SK-MEL-5 (cell line): ENCODE measurements at places on chromosomes 1 and 21. TPM values are rescaled to one million over a fixed set of nuclear protein-coding genes. Genes with fewer than 3 reads are reported as not detected.
A peak's percentile ranks its signal among the peaks of the same experiment; 100 is the strongest.

PCBP3 gene
- total RNA-seq, result not detected in 2 replicates

EXO1 gene
- 34.6 and 38.6 TPM in 2 replicates for total RNA-seq

DNA sequence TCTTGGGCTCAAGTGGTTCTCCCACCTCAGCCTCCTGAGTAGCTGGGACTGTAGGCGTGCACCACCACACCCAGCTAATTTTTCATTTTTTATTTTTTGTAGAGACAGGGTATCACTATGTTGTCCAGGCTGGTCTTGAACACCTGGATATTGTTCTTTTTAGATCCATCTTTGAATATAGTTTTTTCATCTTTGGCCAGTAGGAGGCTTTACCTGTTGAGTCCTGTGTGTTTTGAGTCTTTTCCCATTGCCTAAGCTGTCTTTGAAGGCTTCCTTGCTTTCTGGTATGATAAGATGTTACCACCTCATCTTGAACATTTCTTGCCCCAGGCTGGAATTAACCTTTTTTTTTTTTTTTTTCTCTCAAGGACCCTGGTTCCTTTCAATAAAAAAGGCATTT lies 387.8 kb upstream of the RUNX1 start:
- DNase-seq, result no peak

DNA sequence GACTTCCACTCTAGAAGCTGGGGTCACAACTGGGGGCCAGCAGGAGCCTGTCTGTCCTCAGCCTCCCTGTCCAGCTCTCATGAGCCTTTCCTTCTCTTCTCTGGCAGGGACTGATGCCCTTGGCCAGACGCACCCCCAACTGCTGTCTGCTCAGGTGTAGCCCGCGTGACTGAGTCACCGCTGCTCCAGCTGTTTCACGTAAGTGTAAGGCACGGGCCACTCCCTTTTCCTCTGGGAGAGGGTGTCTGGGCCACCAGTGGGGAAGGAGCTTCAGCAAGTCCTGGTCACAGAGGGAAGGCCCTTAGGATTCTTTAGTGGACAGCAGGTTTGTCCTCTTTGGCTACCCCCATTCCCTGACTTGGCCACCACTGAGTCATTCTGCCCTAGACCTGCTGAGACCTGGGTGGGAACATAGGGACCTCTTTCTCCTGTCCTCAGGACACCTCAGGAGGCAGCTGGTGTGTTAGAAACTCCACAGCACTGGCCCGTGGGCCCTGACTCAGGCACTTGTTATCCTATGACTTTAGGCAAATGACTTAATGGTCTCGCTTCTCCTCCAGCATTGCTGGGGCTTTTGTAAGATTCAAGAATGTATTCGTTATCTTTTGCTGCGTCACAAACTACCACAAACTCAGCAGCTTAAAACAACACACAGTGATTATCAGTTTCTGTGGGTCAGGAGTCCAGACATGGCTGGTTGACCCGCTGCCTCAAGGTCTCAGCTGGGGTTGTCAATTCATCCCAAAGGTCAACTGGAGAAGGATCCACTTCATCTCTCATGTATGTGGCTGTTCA lies 64.8 kb downstream of the FAM163A start:
- peak; percentile 65 for DNase-seq

MMEL1 gene
- total RNA-seq, result not detected in 2 replicates

NR1I3 gene
- not detected in 2 replicates for total RNA-seq

GRCh38 chr1:153550827-153551500 lies 1.9 kb upstream of the S100A3 start:
- no peak for DNase-seq

DNA sequence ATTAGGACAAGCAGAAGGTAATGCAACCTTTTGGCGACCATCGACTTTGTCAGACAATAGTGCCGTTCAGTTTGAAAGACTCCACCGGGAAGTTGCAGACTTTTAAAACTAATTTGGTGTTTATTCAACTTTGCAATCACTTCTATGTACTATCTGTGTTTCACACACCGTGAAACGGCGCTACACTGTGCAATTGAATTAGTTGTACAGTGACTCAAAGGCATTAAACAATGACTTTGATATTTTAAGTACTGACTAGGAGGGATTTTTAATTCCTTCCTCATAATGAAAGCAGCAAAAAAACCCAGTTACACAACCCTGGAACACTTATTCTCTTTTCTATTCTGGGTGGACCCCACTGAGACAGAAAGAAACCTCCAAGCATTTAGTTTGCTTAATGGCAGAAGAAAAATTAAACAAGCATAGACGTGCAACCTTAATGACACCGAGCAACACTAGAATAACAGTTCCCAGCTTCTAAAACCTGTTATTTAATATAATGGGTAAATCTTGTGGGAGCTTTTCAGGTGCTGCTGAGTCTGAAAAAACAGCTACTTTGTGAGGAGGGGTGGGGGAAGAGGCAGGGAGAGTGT lies 176.8 kb downstream of the LMO4 start:
- DNase-seq, result no peak

DNA sequence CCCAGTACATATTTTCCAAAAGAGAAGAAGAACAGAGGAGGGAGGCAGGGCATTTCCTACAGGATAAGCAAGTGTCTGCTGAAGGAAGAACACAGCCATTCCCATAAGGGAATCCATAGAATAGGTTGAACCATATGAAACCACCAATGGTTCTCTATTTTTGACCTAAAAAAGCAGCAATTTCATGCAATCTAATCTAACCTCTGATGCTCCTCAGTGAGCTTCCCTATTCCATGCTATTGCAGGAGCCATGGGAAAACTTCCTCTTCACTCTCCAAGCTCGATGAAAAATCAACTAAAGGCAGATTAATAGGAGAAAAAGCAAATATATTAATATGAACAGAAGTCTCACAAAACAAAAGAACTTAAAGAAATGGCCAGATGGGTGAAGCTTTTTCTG lies 50.5 kb downstream of the SIPA1L2 start:
- no peak for DNase-seq

- no peak for DNase-seq
These were observed 5.9 kb downstream of the ZBTB8OS start for GRCh38 chr1:32644426-32644825.

PTGER3 gene
- total RNA-seq, result 0.03 and 0.05 TPM in 2 replicates

- DNase-seq, result no peak
These were observed 41.2 kb upstream of the CYP2J2 start for GRCh38 chr1:59967780-59968179.

DNA sequence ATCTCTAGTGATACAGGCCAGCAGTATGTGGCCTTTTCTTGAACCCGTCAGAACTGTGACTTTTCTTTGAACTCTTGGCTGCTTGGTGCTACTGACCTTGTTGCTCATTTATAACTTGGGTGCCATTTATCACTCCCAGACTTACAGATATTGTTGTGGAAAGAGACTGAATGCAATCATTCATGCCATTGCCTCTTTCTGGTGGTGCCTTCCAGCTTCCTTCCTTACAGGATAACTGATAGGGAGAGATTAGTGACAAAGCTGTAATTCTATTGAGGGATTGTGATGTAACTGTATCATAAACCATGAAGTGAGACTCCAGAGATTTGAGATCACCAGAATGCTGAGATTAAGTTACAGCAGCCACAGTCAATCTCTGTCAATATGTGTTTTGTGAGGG lies 256.5 kb downstream of the USP25 start:
- peak; percentile 60 for DNase-seq

- DNase-seq, result no peak
These were observed 7.9 kb downstream of the C8B start for GRCh38 chr1:56957931-56958330.

GRCh38 chr1:158998781-158999161 lies 10.9 kb upstream of the IFI16 start:
- DNase-seq, result peak; percentile 66

DNA sequence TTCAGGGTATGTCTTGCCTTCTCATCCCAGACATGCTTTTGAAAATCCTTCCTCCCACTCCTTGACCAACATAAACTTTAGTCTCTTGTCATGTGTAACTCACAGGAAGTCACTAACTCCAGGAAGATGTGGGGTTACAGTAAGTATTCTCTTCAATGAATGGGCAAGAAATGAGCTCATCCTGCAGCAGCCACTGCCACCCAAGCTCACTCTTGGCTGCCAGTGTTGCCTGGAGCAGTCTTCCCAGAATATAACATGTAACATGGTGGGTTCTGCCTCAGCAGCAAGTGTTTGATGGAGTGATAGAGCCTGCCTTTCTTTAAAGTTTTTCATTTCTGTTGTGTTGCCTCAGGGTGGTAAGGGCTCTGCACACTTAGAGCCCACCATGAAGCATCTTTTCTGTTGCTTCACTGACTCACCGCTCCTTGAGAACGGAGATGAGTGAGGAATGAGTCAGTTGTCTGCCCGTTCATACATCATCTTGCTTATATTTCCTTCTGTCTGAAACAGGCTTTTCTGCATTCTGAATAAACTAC lies 187.0 kb downstream of the TPR start:
- DNase-seq, result no peak

- DNase-seq, result peak; percentile 62
These were observed 17.8 kb downstream of the TMEM51 start for GRCh38 chr1:15171271-15171908.

VSIG8 gene
- not detected in 2 replicates for total RNA-seq

GRCh38 chr1:184329245-184329953 lies 57.4 kb upstream of the C1orf21 start:
- no peak for DNase-seq
